ENCODE measurements at places on chromosomes 4 and X.

DNA sequence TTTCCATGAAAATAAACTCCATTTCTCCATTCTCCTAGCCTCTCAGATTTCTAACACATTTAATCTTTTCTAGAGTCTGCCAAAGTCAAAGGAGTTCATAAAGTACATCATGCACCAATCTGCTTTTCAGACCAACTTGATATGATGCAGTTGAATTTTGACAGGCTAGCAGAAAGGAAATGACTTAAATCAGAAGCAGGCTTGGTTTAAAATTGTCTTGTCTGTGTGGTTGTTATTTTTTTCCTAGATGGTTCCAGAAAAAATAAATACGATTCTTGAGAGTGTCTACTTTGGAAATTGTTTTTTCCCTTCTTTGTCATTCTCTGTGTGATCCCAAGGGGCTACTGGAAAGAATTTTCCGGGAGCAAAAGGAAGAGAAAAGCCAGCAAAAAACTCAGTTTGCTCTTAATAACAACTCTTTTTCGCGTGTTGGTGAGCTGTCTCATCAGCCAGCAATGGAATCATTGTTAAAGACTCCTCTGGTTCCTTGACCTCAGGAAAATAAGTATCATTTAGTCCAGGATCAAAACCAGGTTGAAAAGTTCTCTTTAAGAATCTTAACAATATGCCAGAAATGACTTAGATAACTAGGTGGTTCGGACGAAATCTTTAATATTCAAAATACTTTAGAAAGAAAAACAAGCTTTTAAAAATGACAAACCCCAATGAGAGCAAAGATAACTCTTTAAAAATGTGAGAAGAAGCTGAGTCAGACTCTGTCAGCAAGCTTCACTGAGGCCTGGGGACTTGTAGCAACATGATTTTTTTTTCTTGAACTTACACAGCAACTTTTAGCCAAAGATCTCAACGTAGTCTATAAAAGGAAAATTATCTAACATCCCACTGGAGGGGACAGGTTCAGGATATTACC lies 49.7 kb upstream of the GAB1 start:
- H3K4me3 ChIP-seq: no peak overlapping the region
- no peaks in the 10 kb centered on the region for H3K4me1 ChIP-seq
- H3K27me3 ChIP-seq: no peaks in the 10 kb centered on the region
- H3K36me3 ChIP-seq: no peaks in the 10 kb centered on the region
- H3K27ac ChIP-seq: no peak overlapping the region
- DNase-seq: no peak

GRCh38 chrX:153689654-153690465 lies 2.1 kb downstream of the SLC6A8 start:
- H3K4me1 ChIP-seq: peaks cover 8% of the 10 kb centered on the region
- no peaks in the 10 kb centered on the region for H3K27me3 ChIP-seq
- H3K36me3 ChIP-seq: peaks cover 16% of the 10 kb centered on the region
- no peak overlapping the region for H3K27ac ChIP-seq
- DNase-seq: no peak

DNA sequence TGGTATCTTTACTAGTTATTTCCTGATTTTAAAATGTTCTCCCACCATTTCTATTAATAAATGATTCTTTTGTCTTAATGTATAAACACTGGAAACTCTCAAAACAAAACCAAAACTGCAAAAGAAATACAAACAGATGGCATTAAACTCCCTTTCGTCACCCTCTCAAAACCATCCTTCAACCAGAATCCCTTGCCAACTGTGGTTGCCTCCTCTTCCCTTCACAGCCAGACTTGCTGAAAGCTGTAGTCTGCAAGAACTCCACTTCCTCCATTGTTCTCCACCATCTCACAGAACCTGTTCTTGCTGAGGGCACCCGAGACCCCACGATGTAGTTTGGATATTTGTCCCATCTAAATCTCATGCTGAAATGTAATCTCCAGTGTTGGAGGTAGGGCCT lies 96.5 kb downstream of the WWC2 start:
- H3K27ac ChIP-seq: no peak overlapping the region
- DNase-seq: no peak
- 0 out of 2 replicates have a peak, but pooled peaks cover 1% of the 10 kb centered on the region for H3K4me1 ChIP-seq
- no peak overlapping the region for H3K4me3 ChIP-seq
- H3K36me3 ChIP-seq: no peaks in the 10 kb centered on the region

DNA sequence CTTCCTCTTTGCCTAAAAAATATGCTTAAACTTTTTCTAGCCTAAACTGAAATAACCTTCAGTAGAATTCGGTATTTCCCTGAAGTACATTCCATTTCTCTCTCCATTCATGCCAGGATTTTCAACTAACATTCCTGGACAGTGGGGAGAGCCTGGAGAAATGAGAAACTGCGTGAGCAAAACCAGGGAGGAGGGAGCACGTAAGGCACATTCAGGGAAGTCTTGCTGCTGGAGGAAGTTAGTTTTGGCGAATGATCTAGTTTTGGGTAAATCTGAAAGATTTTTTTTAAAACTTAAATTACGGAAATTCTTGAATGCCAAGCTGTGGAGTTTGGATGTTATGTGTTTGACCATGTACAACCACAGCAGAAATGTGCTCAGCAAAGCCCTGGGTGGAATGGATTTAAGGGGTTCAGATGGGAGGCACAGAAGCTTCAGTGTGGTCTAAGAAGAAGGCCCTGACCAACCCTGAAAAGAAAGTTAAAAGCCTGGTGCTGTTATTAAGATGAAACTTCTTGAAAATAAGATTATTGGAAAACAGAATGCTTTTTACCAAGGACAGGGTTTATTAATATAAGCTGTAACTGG lies 347.8 kb downstream of the ANK2 start:
- H3K4me3 ChIP-seq: no peak overlapping the region
- no peaks in the 10 kb centered on the region for H3K36me3 ChIP-seq
- no peaks in the 10 kb centered on the region for H3K27me3 ChIP-seq
- H3K27ac ChIP-seq: no peak overlapping the region
- DNase-seq: no peak
- no peaks in the 10 kb centered on the region for H3K4me1 ChIP-seq

DNA sequence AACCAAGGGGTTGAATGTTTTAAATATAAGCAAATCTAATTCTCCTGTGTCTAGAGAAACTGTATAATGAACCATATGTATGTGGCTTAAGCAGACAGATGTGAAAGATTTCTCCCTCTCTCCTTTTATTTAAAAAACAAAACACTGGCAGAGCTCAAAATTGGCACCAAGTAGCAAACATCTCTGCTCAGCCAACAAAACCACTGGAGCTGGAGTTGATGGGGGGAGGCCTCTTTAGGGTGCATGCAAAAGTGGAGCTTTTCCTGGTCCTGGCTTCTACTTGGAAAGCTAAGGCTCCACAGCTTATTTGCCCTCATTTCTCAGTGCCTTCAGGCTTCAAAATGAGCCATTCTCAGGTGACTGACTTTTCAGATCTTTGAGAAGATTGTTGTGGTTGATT lies 95.6 kb downstream of the REPS2 start:
- H3K4me1 ChIP-seq: no peaks in the 10 kb centered on the region
- no peak overlapping the region for H3K4me3 ChIP-seq
- H3K27ac ChIP-seq: no peak overlapping the region
- no peaks in the 10 kb centered on the region for H3K36me3 ChIP-seq

- no peak overlapping the region for H3K27ac ChIP-seq
- H3K27me3 ChIP-seq: no peaks in the 10 kb centered on the region
- no peak for DNase-seq
- H3K4me3 ChIP-seq: no peak overlapping the region
- no peaks in the 10 kb centered on the region for H3K36me3 ChIP-seq
These were observed 230.7 kb downstream of the EVC2 start for GRCh38 chr4:5477613-5478012.

DNA sequence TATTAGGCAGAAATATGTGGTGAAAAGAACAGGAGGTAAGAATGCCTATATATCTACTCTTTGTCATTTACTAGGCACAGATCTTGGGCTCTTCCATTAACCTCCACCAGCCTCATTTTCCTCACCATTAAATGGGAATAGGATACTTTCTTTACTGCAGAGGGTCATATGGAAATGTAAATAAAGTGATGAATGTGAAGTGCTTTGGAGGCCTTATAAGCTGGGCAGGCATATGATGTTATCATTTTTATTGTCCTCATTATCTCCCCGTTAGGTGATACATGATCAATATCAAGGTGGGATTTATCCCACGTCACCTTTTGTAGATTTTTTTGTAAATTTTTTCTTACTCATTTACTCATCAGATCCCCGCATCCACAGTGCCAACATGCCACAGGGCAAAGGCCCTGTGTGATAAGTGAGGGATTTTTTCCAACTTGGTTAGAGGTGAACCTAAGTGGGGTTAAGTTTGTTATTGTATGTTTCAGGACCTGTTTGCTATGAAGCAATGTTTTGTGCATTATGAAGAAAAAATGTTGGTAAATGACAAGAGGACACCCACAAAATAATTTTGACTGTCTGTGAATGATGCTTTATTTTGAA lies 107.8 kb downstream of the SLC4A4 start:
- no peaks in the 10 kb centered on the region for H3K27me3 ChIP-seq
- DNase-seq: no peak
- H3K4me1 ChIP-seq: no peaks in the 10 kb centered on the region
- no peaks in the 10 kb centered on the region for H3K36me3 ChIP-seq
- H3K4me3 ChIP-seq: no peak overlapping the region

GRCh38 chr4:152594978-152595925 lies 59.4 kb upstream of the FBXW7 start:
- no peaks in the 10 kb centered on the region for H3K4me1 ChIP-seq
- H3K4me3 ChIP-seq: no peak overlapping the region
- no peaks in the 10 kb centered on the region for H3K27me3 ChIP-seq
- no peak for DNase-seq
- no peaks in the 10 kb centered on the region for H3K36me3 ChIP-seq
- no peak overlapping the region for H3K27ac ChIP-seq

GRCh38 chr4:137181293-137181899 lies 350.9 kb downstream of the PCDH18 start:
- H3K27ac ChIP-seq: no peak overlapping the region
- no peak overlapping the region for H3K4me3 ChIP-seq
- H3K4me1 ChIP-seq: no peaks in the 10 kb centered on the region

GRCh38 chr4:118270492-118270891 lies 82.3 kb downstream of the PRSS12 start:
- no peaks in the 10 kb centered on the region for H3K27me3 ChIP-seq
- DNase-seq: no peak
- no peaks in the 10 kb centered on the region for H3K4me1 ChIP-seq
- no peak overlapping the region for H3K27ac ChIP-seq

DNA sequence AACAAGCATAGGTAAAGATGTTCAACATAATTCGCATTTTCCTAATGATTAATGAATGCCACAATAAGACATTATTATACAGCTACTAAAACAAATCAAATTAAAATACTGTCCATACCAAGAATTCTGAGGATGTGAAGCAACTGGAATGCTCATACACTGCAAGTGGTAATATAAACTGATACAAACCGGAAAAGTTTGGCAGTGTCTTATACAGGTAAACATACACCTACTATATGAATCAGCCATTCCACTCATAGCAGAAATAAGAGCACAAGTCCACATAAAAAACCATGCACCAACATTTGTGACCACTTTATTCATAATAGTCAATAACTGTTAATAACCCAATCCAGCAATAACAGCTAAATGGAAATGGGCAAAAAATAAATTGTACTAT lies 79.3 kb downstream of the FBXW7 start:
- no peaks in the 10 kb centered on the region for H3K27me3 ChIP-seq
- H3K36me3 ChIP-seq: no peaks in the 10 kb centered on the region
- H3K27ac ChIP-seq: no peak overlapping the region
- DNase-seq: no peak
- no peaks in the 10 kb centered on the region for H3K4me1 ChIP-seq

GRCh38 chr4:111685205-111685604 lies 460.0 kb upstream of the FAM241A start:
- no peaks in the 10 kb centered on the region for H3K27me3 ChIP-seq
- H3K4me1 ChIP-seq: no peaks in the 10 kb centered on the region
- DNase-seq: no peak
- no peaks in the 10 kb centered on the region for H3K36me3 ChIP-seq

DNA sequence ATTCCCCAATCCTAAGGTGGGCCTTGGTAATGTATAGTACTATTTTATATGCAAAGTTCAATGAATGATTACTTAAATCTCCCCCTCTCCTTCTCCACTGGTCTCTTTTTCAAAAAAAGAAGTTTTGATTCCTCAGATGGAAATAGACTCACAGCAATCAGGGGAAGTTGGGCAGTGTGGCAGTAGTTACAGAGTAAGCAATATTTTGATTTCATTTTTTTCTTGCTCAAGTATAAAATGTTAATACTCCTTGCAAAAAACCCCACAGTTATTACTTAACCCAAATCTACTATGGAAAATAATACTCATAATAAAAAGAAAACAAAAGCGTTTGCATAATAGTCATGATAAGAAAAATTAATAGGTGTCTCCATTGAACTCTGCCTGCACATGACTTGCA lies 56.9 kb upstream of the CXCL8 start:
- no peaks in the 10 kb centered on the region for H3K4me1 ChIP-seq
- no peak overlapping the region for H3K27ac ChIP-seq
- no peak overlapping the region for H3K4me3 ChIP-seq
- no peak for DNase-seq
- no peaks in the 10 kb centered on the region for H3K36me3 ChIP-seq
- H3K27me3 ChIP-seq: no peaks in the 10 kb centered on the region

- no peak for DNase-seq
- H3K27me3 ChIP-seq: no peaks in the 10 kb centered on the region
- peaks cover 2% of the 10 kb centered on the region for H3K4me1 ChIP-seq
- no peak overlapping the region for H3K27ac ChIP-seq
- no peak overlapping the region for H3K4me3 ChIP-seq
- peaks cover 18% of the 10 kb centered on the region for H3K36me3 ChIP-seq
These were observed 12.2 kb downstream of the ASMTL start for GRCh38 chrX:1440506-1440905.

GRCh38 chr4:3368334-3368733 lies 73.4 kb upstream of the HGFAC start:
- H3K4me3 ChIP-seq: no peak overlapping the region
- no peak for DNase-seq
- H3K36me3 ChIP-seq: no peaks in the 10 kb centered on the region
- no peaks in the 10 kb centered on the region for H3K27me3 ChIP-seq
- H3K4me1 ChIP-seq: peaks cover 11% of the 10 kb centered on the region
- no peak overlapping the region for H3K27ac ChIP-seq

DNA sequence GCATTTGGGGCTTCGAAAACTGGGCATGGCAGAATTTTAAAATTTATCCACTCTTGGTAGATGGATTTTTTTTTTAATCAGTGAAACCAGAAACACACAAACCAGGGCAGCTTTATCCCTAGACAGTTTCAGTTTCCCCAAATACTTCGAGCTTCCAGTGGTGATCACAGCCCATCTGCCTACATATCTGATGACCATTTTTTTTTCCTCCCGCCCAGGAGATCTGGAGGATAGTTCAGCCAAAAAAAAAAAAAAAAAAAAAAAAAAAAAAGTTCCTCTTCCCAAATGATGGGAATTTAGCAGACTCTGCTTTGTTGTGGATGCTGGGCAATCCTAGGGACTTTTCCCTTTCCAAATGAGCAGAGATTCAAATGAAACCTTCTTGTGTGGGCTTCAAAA lies 1.0 kb upstream of the TBC1D9 start:
- no peak overlapping the region for H3K27ac ChIP-seq
- H3K4me3 ChIP-seq: no peak overlapping the region
- DNase-seq: no peak
- no peaks in the 10 kb centered on the region for H3K36me3 ChIP-seq
- peaks cover 28% of the 10 kb centered on the region for H3K27me3 ChIP-seq
